Stimulated activated CD4-positive, alpha-beta T cell treated with anti-CD3 and anti-CD28 coated beads, Interleukin-15, amount 100 ng/mL, for 48 hours (primary cell): ENCODE measurements at places on chromosomes 7 and 10.

DNA sequence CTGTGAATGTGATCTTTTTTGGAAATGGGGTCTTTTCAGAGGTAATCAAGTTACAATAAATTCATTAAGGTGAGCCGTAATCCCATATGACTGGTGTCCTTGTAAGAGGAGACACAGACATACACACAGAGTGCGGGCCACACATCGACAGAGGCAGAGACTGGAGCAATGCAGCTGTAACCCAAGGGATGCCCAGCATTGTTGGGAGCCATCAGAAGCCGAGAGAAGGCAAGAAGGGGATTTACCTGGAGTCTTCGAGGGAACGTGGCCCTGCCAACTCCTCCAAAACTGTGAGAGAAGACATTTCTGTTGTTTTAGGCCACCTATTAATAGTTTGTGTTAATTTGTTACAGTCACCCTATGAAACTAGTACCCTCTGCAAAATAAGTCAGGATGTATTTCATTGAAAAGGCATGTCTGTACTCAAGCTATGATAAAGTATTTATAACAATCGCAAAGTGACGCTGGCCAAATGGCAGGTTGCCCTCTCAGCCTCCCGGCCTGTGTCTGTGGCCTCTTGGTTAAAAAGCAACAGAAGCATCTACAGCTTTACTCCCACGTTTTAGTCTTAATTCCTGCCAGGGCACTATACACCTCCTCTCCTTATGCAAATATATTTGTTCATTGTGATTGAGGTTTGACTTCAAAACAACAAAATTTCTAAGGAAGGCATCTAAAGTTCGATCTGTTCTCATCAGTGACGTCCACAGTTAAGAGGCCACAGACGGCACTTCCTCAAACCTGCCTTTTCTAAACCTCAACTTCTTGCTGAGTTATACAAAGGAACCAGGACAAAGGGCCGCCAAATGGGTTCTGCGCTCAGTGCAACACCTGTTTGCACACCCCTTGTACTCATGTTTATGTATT lies 46.8 kb downstream of the HIPK2 start:
- DNase-seq, result no peak

GRCh38 chr7:43105521-43106120 lies 6.8 kb upstream of the HECW1 start:
- no peak for DNase-seq

DNA sequence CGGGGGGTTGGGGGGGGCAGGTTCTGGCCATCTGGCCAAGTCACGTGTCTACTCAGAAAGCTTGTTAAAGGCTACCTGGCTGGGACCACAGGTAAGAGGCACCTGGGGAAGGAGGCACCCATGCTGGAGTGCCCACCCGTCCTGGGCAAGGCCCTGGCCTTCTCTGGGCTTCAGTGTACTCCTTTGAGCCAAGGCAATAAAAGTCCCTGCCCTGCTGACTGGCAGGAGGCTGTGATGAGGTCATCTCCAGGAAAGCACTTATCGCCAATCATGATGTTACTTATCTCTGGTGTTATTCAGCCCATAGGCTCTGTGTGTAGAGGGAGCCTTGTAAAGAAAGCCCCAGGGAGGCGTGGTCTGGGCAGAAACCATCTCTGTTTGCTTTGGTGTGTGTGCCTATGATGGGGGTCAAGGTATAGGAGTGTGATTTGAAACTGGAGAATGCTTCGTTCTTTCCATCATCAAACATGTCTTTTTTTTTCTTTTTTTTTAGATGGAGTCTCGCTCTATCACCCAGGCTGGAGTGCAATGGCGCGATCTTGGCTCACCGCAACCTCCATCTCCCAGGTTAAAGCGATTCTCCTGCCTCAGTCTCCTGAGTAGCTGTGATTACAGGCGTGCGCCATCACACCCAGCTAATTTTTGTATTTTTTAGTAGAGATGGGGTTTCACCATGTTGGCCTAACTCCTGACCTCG lies 2.5 kb upstream of the CLDN4 start:
- no peak for DNase-seq

DNA sequence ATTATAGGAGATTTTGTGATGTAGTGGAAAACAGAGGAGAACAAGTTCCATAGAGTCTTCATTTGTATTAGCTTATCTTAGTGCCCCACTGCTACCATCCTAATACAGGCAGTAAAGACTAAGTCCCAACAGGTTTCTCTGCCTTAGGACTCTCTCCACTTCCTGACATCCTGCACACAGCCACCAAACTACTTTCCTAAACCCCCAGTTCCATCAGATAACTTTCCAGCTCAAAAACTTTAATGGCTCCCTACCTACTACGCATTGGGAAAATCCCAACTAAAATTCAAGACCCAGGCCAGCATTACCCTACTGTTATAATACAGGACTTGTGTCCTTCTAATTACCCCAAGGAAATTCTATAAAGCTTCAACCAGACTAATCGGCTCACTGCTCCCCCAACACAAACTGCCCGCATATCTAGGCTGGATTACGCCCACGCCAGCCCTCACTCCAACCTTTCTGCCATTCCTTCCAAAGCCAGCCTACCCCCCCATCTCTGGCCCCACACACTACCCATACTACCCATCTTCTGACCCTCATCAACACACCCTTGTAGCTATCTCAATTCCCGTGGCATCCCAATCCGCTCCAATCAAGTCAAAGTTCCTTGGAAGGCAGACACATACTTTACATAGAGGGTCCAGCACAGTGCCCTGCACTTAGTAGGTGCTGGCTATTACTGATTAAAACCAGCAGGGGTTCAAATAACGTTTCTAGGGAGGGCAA lies 1.4 kb downstream of the IDE start:
- no peak for DNase-seq

DNA sequence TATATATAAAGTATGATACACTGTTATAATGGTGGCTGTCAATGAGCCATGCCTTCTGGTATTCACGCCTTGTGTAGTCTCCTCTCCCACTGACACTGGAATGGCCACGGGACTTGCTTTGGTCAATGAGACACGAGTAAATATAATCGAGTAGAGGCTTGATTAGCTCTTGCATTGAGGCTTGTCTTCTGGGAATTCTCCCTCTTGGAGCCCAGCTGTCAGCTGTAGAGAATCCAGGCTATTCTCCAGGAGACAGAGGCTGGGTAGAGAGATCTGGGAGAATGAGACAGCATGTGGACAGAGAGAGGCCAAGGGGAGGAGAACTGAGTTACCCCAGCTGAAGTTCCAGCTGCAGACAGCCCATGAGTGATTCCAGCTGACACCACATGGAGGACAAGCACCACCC lies 25.2 kb upstream of the PLCE1 start:
- DNase-seq, result no peak

GRCh38 chr7:158613481-158613880 lies 25.9 kb upstream of the PTPRN2 start:
- no peak for DNase-seq

DNA sequence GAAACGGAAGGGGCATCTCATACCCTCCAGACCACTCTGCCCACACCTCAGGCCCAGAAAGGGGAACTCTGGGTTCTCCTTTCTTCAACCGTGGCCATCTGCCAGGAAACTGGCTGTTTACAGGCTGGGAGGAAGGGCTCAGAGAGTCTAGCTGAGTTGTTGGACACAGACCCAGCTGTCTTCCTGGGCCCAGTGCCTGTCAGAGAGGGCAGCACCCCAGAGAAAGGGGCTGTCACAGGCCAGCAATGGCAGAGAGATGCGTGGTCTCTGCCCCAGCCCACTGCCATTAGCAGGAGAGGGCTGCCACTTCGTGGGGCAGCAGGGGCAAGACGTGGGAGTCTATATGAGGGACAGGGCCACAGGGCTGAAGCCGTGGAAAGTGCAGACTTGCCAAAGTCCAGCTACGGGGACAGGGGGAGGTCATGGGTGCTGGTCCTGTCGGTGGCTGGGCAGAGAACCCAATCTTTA lies 11.0 kb downstream of the GRID1 start:
- DNase-seq, result no peak
